ENCODE measurements at places on chromosomes 3 and 15.

GRCh38 chr3:31167666-31168065 is 273.2 kb upstream of the GADL1 start:
- DNase-seq = no peak

DNA sequence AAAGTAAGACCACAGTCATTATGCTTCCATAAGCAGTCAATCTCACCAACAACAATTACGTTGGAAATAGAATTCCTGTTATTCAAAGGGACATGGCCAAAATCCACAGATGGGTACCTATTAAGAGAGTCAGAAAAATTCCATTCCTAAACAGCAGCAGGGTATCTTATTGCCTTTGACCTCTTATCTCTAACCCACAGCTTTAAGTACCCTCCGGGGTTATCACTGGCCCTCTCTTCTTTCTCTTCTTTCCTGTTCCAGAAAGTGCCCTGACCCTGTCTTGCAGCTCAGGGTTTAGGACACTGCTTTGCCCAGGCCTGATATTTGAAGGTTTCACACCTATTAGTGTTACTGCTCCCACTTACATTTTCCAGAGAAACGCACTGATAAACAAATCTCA is 428.7 kb downstream of the TBC1D5 start:
- DNase-seq = no peak

DNA sequence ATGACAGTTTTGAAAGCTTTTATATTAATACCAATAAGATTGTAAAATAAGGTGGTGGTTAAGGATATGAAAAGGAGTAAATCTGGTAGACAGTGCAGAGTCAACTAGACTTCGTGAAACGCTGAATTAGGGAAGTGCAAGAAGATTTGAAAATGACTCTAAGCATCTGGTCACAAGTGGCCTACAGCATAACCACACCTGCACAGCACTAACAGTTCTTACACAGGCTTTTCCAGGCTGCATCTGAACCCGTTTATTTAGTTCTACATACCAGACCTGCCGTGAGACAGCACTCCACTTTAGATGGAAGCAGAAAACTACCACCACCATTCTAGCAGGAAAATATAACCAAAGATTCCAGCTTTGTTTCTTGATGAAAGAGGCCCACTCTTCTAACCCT is 1.9 kb downstream of the DMXL2 start:
- peak; percentile 22 for DNase-seq

DNA sequence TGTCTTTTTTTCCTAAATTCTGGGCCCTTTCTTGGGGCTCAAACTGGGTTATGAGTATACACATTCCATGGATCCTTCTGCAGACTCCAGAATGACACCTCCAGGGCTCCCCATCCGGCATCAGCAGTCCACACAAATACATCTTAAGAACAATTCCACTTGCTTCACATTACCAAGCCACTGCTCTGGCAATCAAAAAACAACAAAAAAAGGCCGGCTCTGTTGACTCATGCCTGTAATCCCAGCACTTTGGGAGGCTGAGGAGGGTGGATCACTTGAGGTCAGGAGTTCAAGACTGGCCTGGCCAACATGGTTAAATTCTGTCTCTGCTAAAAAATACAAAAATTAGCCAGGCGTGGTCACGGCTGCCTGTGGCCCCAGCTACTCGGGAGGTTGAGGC is 49.9 kb upstream of the LPP start:
- no peak for DNase-seq

DNA sequence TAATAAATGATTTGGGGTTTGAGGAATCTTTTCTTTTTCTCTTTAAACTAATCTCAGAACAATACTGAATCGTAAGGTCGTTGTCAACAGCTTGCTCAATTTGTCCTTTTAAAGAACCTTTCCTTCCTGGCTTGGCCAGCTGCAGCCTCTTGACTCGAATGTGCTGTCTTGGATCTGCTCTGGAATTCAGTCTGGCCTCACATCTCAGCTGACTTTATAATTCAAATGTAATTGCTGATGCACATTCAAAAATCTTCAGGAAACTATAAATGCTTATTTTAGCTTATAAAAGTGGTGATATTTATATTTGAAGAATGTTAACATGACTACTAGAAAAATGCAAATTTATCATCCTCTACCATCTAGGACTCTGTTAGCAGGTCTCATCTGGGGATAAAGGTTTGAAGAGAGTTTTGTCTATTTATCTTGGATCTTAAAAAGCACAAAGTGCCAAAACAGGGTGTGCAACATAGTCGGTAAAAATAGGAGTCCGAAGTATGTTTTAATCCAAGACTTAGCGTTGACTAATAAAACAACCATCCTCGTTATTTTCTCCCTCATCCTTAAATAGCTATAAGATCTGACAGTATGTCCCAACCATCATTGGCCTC is 1035.2 kb downstream of the MCTP2 start:
- DNase-seq = no peak

GRCh38 chr15:83379579-83379959 is 67.6 kb upstream of the SH3GL3 start:
- no peak for DNase-seq

- DNase-seq = no peak
Measured at GRCh38 chr3:126295407-126295939, 61.7 kb downstream of the KLF15 start.

GRCh38 chr15:99722406-99722805 is 10.8 kb downstream of the LYSMD4 start:
- DNase-seq = no peak

- DNase-seq = no peak
Measured at GRCh38 chr3:77071809-77072208, 31.9 kb downstream of the ROBO2 start.

- DNase-seq = no peak
Measured at GRCh38 chr3:122102191-122102935, 47.2 kb downstream of the CD86 start.

GRCh38 chr3:172700256-172700655 is 10.6 kb downstream of the NCEH1 start:
- DNase-seq = no peak

DNA sequence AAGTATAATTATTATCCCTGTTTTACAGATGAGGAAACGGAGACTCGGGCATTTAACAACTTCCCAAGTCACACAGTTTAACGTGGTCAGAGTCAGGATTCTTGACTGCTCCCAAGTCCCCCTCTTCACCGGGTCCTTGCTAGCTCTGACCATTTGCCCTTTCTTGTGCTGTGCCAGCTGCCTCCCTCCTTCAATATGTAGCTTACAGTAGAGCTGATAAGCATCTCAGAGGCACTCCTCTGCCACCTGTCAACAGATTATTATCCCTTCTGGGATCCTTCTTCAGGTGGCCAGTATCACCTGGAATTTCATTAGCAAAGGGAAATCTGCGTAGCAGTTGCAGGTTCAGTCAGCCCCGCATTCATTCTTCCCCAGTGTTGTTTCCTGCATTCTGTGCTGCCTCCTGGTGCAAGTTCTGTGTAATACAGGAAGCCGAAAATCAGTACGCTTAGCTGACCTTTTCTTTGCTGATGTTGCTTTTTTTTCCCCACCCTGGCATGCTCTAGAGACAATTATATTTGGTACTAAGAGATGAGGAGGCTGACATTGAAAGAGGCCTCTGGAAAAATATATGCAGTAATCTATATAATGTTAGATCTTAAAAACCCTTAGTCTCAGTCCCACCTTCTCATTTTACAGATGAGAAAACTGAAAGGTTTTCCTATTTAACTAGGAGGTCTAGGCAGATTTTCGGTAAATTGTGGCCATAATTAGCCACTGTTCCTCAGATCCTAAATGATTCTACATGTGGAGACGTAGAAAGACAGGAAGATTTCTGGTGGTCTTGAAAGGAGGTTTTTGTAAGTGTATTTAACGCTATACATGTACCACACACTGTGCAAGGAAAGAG is 24.8 kb downstream of the TMOD2 start:
- DNase-seq = no peak

GRCh38 chr15:79897701-79898113 is 893 bp upstream of the MTHFS start:
- no peak for DNase-seq

- DNase-seq = peak; percentile 12
Measured at GRCh38 chr3:17730318-17730967, 12.0 kb downstream of the TBC1D5 start.

DNA sequence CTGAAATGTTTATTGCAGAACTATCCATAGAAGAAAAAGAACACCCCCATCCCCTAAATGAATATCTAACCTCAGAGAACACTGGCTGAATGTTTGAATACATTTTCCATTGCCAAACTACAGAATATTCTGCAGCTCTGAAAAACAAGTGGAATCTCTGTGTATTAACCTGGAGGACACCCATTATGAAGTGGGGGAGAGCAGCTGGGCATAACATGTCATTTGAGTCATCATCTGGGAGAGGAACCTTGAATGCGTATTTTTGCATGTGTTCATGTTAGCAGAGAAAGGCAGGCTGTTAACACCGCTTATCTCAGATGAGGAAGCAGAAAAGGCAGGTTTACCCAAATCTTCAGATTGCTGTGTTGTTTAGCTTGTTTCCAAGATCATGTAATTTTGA is 31.5 kb downstream of the ESYT3 start:
- no peak for DNase-seq

GRCh38 chr15:57582090-57582489 is 9.6 kb upstream of the MYZAP start:
- DNase-seq = no peak

GRCh38 chr15:75042730-75043508 is 19.5 kb downstream of the PPCDC start:
- DNase-seq = no peak

DNA sequence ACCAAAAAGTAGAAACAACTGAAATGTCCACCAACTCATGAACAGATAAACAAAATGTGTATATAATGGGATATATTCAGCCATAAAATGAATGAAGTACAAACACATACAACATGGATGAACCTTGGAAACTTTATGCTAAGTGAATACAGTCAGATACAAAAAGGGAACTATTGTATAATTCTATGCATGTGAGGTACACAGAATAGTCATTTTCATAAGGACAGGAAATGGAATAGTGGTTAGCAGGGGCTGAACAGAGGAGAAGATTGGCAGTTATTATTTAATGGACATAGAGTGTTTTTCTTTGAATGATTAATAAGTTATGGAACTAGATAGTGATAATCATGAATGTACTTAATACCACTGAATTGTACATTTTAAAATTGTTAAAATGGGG is 20.0 kb upstream of the TRANK1 start:
- DNase-seq = no peak

DNA sequence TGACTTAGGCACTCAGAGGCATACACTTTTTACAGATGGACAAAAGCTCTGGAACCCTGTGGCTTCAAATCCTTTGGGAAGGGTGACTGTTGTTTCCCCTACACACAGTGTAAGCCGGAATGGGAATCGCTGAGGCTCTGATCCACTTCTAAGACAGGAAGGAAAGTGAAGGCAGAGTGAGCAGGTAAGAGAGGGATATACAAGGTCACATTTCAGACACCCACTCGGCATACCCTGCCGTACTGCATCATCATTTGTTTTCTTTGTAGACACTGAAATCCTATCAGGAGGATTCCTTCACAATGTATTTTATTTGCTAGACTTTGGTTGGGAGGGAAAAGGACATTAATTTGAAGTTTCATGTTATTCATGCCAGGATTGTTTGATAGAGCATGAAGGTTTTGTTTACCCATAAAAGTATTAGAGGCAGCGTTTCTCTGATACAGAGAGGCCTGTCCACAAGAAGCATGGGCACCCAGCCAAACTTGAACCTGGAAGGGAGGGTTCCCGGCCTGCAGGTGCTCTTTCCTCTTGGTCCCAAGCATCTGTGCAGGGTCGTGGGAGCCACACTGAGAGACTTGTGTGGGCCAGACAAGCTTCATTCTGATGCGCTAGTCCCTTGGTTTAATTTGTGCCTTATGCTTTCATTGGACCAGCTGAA is 21.9 kb upstream of the POLR2M start:
- no peak for DNase-seq

- DNase-seq = no peak
Measured at GRCh38 chr3:105343991-105344390, 22.7 kb upstream of the ALCAM start.

DNA sequence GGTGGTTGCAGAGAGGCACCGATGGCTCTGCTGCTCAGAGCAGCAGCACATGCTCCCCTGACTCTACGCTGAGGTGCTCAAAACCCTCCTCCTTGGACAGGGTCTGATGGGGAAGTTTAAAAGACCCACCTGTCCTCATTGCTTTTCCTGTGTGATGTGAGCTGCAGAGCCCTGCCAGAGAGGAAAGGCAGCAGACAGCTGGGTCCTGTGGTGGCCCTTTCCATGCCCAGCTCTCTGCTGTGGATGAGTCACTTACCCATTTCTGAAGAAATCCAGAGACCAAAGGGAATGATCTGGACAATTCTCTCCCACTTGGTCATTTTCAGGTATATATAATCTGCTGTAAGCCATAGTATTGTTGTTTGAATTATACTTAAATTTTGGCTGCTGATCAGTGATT is 121.7 kb downstream of the CHDH start:
- DNase-seq = no peak

- DNase-seq = no peak
Measured at GRCh38 chr15:89630260-89630659, 25.0 kb downstream of the KIF7 start.

DNA sequence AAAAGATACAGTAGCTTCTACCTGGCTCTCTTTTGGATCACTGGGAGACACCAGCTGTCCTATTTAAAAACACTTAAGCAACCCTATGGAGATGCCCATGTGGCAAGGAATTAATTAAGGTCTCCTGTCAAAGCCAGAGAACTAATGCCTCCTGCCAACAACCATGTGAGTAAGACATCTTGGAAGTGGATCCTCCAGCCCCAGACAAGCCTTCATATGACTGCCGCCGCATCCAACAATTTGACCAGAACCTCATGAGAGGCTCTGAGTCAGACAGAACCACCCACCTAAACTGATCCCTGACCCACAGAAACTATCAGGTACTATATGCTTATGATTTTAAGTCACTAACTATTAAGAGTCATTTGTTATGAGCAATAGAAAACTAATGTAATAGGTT is 22.3 kb downstream of the IFT80 start:
- DNase-seq = no peak

DNA sequence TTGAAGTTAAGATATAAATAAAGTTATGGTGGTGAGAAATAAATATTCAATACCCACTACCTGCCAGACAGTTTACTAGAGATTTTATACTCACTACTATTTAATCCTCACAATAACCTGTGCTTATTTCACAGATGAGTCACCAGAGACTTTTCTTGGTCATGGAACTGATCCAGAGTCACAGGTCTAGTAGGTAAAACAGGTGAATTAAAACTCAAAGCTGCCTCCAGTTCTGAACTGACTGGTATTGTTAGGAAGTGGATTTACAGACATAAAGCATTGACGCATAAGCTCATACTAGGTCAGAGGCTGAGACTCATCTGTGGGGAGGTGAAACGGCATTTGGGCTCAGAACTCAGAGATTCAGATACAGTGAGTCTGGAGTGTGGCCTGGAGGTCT is 1009.9 kb downstream of the AGBL1 start:
- DNase-seq = no peak

GRCh38 chr3:188212308-188212969 is 58.5 kb downstream of the LPP start:
- no peak for DNase-seq
